ENCODE measurements at places on chromosomes 3 and 15.

- DNase-seq, result no peak
These were observed 21.4 kb upstream of the SRP14 start for GRCh38 chr15:40060236-40060961.

DNA sequence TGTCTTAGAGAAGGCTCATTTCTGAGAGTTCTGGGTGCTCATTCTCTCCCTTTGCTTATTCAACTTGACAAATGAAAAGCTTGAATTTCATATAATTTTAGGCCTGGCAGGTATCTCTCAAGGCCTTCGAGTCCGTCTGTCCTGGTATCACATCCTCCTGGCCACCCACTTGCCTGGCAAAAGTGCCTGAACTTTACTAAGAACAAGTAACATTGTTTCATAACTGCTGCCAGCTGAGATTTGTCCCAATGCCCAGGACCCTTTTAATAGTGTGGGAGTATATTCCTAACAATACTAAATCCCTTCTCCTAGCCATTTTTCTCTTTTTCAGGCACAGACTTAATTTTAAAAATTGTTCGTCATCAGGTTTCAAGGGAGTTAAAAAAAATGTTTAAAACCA lies 18.1 kb downstream of the LARP6 start:
- DNase-seq, result no peak

- no peak for DNase-seq
These were observed 67.8 kb upstream of the ATP13A3 start for GRCh38 chr3:194554473-194555123.

DNA sequence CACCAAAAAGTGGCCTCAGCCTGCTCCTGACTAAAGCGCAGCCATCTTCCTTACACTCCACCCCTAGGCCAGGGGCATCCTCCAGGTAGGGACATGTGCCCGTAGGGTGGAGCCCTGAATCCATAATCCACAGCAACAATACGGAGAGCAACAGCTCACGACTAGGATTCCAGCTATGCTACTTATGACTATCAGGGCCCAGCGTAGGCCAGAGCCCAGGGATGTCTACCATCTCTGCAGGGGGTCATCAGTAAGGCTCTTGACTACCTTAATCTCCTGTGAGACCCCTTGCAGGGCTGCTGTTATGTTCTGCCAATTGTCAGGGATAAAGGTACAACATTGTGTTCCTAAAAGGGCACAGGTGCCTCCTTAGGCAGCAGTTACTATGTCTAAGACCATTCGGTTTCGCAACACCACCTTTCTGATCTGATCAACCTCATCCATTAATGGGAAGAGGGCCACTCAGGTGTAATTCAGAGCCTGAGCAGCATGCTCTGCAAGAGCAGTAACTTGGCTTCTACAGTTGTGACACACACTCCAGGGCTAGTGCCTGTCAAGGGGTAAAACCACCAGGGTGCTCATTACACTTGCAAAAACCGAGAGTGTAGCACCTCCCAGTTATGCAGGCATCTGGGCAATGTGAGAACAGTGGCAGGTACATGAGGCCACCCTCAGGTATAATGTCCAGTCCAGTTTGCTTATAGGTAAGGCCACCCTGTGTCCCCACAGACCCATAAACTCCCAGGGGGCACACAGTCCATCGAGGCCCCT lies 11.0 kb downstream of the CCRL2 start:
- no peak for DNase-seq

GRCh38 chr15:57910672-57911071 lies 154.8 kb downstream of the ALDH1A2 start:
- DNase-seq, result no peak

DNA sequence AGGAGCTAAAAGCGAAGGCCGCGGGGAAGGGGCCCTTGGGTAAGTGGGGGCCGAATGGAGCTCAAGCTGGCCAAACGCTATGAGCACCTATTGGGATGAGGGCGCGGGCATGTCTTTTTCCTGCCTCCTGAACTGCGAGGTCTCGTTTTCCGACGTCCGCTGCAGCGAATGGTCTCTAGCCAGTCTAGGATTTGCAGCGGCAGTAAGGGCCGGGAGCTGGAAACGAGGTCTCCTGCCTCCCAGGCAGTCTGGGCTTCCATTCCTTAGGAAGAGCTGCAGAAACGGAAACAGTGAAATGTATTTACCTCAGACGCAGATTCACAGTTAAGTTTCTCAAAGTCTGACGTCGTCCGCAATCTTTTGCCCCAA lies 517 bp downstream of the TMA7 start:
- no peak for DNase-seq

DNA sequence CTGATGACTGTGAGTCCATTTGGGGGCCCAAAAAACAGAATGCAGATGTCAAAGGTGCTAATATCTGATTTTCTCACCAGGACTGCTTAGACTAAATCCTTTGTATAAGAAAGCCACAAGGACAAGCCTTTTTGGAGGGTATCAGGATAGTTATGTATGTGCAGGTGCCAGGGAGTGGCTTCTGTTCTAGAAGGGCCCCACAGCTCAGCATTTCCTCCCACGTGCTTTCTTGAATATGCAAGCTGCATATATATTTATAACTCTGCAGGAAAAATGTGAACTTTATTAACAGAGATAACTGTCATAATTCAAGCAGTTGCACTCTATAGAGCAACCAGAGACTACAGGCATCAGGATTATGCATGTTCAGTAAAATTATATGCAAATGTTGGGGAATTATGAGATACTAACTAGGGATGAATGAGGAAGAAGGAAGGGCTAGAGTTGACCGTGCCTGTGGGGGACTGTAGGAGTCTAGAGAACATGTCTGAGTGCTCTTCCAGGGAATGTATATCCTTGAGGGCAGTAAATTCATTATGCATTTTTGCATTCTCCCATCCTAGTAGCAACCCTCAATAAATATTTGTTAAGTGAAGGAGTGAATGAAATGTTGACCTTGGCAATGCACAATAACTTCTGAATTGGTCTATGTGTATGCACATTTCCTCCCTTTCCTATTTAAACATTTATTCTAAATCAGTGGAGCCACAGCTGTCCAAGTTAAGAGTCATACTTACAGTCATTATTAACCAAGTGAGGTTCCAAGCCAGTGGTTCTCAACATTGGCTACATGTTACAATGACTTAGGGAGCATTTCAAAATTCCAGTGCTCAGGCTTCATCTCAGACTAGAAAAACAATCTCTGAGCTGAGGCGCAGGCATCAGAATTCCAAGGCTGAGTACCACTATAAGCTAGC lies 94.8 kb upstream of the ANKRD28 start:
- no peak for DNase-seq

DNA sequence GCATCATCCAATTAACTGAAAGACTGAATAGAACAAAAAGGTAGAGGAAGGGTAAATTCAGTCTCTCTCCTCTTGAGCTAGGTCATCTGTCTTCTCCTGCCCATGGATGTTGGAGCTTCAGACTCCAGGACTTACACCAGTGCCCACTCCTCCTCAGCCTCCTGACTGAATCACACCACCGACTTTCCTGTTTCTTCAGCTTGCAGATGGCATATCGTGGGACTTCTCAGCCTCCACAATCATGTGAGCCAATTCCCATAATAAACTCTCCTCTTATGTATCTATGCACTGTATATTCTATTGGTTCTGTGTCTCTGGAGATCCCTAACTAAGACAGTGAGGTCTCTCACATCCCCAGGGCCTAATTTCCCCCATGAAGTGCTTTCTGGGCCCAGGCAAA lies 140.4 kb downstream of the CD47 start:
- no peak for DNase-seq

DNA sequence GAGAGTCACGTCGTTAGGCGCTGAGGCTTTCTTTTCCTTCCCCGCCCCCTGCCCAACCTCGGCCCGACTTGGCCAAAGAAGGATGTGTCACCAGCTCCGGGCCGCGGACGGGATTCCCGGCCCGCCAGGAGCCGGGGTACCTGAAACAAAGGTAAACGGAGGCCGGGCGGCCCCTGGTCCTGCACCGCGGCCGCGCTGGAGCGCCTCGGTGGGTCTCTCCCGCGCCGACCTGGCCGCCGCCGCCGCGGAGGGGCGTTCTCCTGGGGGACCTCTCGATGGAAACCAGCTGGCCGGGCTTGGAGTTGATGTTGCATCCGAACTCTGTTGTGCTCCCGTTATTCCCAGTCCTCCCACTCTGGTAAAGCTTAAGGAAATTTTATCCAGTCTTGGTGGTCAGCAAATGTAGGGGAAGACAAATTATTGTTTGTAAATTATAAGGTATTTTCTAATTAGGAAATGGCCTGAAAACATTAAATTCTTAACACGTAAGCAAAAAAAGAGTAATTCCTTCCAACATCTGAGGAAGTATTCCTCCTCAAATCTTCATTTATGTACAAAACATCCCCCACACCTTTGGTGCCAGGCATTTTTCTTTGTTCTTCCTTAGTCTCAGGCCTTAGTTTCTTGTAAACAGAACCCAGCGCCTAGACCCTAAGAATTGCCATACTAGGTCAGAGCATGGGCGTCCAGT lies 888 bp downstream of the PPP2R3A start:
- no peak for DNase-seq

GRCh38 chr3:150393745-150394144 lies 14.4 kb upstream of the TSC22D2 start:
- no peak for DNase-seq

All from esophagus squamous epithelium (tissue), 5 donors.